ENCODE measurements at places on chromosomes 5 and 9.

DNA sequence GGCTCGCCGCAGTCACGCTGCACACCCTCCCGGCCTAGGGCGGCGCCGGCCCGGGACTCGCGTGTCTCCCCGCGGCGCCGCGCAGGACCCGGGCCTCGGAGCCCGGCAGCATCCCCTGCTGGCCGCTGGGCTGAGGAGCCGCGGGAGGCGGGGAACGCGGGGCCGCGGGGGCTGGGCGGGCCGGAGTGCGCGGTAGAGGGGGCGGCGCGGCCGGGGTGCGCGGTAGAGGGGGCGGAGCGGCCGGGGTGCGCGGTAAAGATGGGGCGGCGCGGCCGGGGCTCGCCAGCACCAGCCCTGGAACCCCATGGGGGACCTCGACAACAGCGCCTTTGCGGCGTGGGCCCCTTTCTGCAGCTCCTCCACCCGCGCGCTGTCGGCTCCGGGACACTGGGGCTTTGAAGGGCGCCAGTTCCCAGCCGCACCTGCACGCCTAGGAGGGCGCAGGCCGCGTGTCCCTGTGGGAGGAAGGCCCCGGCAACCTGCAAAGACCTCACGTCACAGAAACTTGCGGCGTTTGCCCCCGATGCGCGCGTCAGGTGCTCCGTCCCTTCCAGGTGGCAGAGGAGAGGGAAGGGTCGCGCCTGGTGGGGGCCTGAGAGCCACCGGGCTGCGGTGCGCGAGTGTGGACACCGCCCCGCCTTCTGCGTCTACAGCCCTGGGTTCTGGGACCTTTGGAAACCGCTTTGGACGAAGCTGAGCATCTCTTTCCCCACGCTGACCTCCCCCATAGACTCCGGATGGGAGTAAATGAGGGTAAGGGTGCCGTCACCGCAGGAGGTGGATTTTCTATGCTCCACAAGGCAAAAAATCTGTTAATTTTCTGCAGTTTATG is 49.6 kb downstream of the NSUN2 start:
- DNase-seq: no peak

DNA sequence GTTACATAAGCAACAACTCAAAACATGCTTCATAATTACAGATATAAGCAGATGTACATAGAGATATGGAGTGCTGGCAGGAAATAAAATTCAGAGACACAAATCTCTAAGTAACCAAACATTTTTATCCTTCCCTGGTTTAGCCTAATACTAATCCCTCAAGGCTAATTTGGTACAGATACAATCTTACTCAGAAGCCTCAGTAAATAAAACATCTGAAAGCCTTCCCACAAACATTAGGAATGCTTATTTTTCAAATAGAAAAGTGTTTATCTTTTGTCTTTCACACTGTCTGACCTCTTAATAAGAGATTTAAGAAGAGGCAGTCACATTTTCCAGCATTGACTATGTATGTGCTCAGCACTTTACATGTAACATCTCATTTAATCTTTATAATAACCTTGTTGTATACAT is 399.4 kb downstream of the ARRDC3 start:
- no peak for DNase-seq

DNA sequence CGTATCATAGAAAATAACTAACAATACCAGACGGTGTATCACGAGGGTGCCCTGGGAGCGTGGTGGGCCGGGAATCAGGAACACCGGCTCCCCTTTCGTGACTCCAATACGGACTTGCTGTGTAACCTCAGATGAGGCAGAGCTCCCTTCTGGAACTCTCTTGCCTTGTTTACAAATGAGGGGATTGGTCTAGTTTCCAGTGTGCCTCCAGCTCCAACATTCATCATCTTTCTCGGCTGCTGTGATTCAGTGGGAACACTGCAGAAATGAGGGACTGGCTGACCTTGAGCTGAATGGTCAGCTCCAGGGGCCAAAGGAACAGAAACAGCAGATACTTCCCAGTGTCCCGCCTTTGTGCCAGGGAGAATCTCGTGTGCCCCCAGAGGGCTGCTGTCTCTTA is 22.6 kb upstream of the TGFBI start:
- no peak for DNase-seq

- no peak for DNase-seq
Observed at GRCh38 chr9:91119679-91120078, 242.0 kb downstream of the AUH start.

- DNase-seq: no peak
Observed at GRCh38 chr9:113737517-113738271, 138.4 kb upstream of the ZNF618 start.

DNA sequence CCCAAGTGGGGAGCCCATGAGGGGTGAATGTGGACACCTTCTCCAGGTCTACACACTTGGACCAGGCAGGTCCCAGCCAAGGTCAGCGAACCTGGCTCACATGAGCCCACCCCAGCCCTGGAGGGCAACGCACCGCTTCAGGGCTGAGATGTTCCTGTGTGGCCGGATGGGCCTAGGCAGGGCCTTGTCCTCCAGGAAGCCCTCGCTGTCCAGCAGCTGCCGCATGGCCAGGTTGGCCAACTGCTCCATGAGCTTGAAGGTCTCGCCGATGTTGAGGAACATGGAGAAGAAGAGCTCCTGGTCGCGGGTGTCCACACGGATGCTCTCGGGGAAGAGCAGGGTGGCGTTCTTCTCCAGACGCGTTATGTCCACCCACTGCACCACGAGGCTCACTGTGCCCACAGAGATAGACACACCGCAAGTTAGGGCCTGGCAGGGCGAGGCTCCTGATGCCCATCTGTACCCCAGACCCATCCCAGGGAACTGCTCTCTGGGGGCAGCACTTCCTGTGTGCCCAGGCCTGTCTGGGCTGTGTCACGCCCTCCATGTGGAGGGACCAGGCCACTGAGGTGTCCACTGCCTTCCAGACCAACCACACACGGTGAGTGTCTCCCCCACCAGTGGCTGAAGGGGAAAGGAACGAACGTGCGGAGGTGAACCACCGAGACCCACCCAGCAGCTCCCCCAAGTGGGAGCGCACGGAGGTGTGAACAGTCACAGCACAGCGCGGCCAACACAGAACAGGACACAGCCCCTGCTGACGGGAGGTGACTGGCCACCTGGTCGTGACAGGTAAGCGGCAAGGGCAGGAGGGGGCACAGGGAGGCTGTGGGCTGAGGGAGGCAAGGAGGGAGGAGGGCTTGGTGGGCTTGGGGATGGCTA is 14.4 kb downstream of the TBC1D9B start:
- no peak for DNase-seq

- no peak for DNase-seq
Observed at GRCh38 chr5:169412831-169413230, 111.9 kb upstream of the SLIT3 start.

- no peak for DNase-seq
Observed at GRCh38 chr9:23663125-23663524, 162.9 kb downstream of the ELAVL2 start.

DNA sequence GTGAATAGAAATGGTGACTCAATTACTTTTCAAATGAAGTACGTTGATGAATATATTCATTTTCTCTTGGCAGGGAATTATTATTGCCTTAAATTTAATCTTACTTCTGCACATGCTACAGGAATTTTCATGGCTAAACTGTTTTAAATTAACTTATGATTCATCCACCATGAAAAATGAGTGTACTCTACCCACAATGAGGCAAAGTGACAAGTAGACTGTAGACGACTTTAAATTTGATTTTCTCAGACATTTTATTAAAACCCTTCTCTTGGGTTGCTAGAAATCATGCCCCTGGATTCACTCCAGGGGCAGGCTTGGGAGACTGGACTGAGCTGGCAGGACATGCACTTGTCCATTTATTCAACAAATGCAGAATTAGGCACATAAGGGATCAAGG is 23.5 kb upstream of the ERAP2 start:
- DNase-seq: no peak

- DNase-seq: no peak
Observed at GRCh38 chr5:53580547-53580946, 20.1 kb downstream of the NDUFS4 start.

DNA sequence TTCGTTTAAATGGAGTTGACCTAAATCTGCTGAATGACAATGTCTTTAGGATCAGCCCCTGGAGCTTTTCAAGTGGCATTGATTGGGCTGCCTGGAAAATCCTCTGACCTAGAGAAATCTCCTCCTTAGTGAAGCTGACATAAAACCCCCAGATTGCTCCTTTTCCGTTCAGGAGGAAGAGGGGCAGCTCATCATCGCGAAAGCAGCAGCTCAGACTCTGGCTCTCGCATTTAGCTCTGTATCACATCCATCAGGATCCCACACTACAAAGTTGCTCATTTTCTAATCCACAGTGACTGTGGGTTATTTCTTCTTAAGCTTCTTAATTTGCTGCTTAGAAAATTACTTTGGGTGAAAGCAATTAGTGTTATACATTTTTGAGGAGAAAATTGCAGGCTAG is 373.7 kb downstream of the ENC1 start:
- DNase-seq: no peak

DNA sequence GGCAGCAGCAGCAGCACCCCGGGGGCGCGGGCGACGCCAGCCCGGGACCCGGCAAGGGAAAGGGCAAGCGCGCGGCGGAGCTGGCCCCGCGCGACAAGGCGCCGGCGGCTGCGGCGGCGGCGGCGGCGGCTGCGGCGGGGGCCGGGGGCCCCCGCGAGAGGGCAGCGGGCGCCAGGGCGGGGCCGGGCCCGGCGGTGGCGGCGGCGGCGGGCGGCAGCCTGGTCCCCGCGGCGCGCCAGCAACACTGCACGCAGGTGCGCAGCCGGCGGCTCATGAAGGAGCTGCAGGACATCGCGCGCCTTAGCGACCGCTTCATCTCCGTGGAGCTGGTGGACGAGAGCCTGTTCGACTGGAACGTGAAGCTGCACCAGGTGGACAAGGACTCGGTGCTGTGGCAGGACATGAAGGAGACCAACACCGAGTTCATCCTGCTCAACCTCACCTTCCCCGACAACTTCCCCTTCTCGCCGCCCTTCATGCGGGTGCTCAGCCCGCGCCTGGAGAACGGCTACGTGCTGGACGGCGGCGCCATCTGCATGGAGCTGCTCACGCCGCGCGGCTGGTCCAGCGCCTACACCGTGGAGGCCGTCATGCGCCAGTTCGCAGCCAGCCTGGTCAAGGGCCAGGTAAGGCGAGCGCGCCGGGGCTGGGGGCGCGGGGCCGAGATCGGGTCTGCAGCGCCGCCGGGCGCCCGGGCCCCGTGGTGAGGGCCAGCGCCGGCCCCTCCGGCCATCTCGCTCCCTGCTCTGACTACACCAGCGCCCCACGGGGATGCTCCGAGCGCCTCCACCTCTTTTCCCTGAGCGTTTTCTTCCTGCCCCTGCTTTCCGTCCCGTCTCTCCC is at the start of gene UBE2QL1:
TSS of gene UBE2QL1 (plus strand) at position 238 of the 843 bp plus-strand sequence. CDS start at position 273, 35 bp downstream.
- no peak for DNase-seq

DNA sequence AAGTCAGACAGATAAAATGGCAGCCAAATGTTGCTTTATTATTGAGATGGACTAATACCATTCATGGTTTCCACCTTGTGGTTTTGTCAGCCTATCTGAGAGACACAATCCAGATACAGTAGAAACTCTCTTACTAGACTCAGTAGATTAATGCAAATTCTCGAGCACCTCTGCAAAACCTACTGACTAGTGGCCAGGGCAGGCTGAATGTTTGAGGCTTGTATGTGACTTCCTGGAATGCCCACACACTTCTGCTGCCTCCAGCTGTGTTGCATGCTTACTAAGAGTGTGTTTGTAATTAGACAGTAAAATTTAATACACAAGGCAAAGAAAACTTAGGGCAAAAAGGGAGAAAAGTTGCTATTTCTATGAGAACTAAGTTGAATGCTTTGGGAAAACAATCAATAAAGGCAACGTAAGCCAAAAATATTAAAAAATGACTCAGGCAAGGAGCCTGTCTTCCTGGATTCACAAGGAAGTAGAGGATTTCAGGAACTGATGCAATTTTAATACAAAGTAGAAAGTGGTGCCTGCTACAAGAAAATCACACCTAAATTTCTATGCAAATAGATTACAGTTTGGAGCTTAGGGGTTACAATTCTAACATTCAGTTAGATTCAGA is 30.2 kb upstream of the CCNG1 start:
- DNase-seq: no peak

GRCh38 chr5:127997201-127997704 is 86.3 kb upstream of the SLC12A2 start:
- no peak for DNase-seq

All from cortex of kidney (tissue), 1 donor.